Endothelial cell (in vitro differentiated cells): ENCODE measurements at places on chromosomes 3 and 15.

GRCh38 chr15:36914960-36915808, 185.2 kb downstream of the MEIS2 start:
- DNase-seq, result no peak
- H3K27me3 ChIP-seq, result peaks cover 2% of the 10 kb centered on the region
- H3K4me1 ChIP-seq, result peaks cover 16% of the 10 kb centered on the region
- no peaks in the 10 kb centered on the region for H3K36me3 ChIP-seq

GRCh38 chr3:31680072-31680870, 147.5 kb downstream of the STT3B start:
- peaks cover 39% of the 10 kb centered on the region for H3K36me3 ChIP-seq
- no peak for DNase-seq
- H3K4me1 ChIP-seq, result peaks cover 28% of the 10 kb centered on the region
- no peak overlapping the region for H3K4me3 ChIP-seq
- peaks cover 8% of the 10 kb centered on the region for H3K27me3 ChIP-seq

DNA sequence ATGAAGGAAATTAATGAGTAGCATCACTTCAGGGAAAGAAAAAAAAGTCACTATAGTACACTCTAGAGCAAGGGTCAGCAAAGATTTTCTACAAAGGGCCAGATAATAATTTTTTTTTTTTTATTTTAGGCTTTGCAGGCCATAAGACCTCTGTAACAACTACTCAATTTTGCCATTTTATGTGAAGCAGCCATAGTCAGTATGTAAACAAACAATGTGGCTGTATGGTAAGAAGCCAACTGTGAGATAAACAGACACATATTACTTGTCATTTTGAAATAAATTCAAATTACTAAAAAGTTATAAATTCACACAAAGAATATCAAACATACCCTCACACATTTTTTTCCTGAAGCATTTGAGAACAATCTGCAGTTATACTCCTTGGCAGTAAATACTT, 40.6 kb downstream of the SCAPER start:
- H3K4me3 ChIP-seq, result no peak overlapping the region
- no peak for DNase-seq
- H3K36me3 ChIP-seq, result no peaks in the 10 kb centered on the region
- H3K4me1 ChIP-seq, result no peaks in the 10 kb centered on the region
- no peak overlapping the region for H3K27ac ChIP-seq

- H3K36me3 ChIP-seq, result peaks cover 14% of the 10 kb centered on the region
- no peaks in the 10 kb centered on the region for H3K27me3 ChIP-seq
Observed at GRCh38 chr3:10088256-10088655, 19.8 kb downstream of the FANCD2OS start.

GRCh38 chr3:66101901-66102300, 63.2 kb upstream of the MAGI1 start:
- DNase-seq, result no peak
- no peak overlapping the region for H3K4me3 ChIP-seq
- H3K27ac ChIP-seq, result no peak overlapping the region

GRCh38 chr3:194323785-194324735, 27.1 kb downstream of the CPN2 start:
- peaks cover 14% of the 10 kb centered on the region for H3K36me3 ChIP-seq
- peaks cover 8% of the 10 kb centered on the region for H3K27me3 ChIP-seq
- no peak for DNase-seq
- no peak overlapping the region for H3K4me3 ChIP-seq
- no peak overlapping the region for H3K27ac ChIP-seq
